ENCODE measurements at places on chromosomes 12 and 14.

DNA sequence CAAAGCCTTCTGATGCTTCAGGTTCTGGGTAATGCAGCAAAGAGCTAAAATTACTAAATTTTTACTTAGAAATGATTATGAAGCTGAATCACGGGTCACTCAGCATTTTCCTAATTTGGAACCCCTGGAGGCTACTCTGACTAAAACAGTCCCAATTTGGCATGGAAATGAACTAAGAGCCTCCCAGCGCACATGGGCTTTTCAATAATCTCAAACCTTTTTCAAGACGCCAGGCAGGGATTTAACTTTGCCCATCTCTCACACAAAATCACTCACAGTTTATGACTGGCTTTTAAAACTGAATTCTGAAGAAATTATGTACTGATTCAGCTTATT, 68.3 kb downstream of the LLPH start:
- H3K36me3 ChIP-seq: peaks cover 2% of the 10 kb centered on the region
- H3K4me1 ChIP-seq: peaks cover 17% of the 10 kb centered on the region
- DNase-seq: no peak
- no peak overlapping the region for H3K27ac ChIP-seq

GRCh38 chr14:74829251-74829650, 46.7 kb downstream of the PROX2 start:
- no peak for DNase-seq
- H3K27ac ChIP-seq: no peak overlapping the region
- H3K36me3 ChIP-seq: peaks cover 3% of the 10 kb centered on the region
- no peaks in the 10 kb centered on the region for H3K27me3 ChIP-seq

- no peak for DNase-seq
- no peak overlapping the region for H3K27ac ChIP-seq
- H3K36me3 ChIP-seq: no peaks in the 10 kb centered on the region
- no peaks in the 10 kb centered on the region for H3K27me3 ChIP-seq
- no peak overlapping the region for H3K4me3 ChIP-seq
- no peaks in the 10 kb centered on the region for H3K4me1 ChIP-seq
Measured at GRCh38 chr14:28704153-28704552, 62.4 kb upstream of the FOXG1 start.

GRCh38 chr12:45713078-45713477, 16.4 kb upstream of the ARID2 start:
- no peak for DNase-seq
- H3K27ac ChIP-seq: no peak overlapping the region
- H3K36me3 ChIP-seq: peaks cover 3% of the 10 kb centered on the region
- H3K4me1 ChIP-seq: peaks cover 13% of the 10 kb centered on the region
- no peaks in the 10 kb centered on the region for H3K27me3 ChIP-seq

- peaks cover 6% of the 10 kb centered on the region for H3K4me1 ChIP-seq
- H3K36me3 ChIP-seq: no peaks in the 10 kb centered on the region
- peaks cover 4% of the 10 kb centered on the region for H3K27me3 ChIP-seq
Measured at GRCh38 chr12:46292754-46293402, 24.0 kb upstream of the SLC38A1 start.

All from T-helper 17 cell (primary cell).